ENCODE measurements at places on chromosomes 5 and 9. TPM values are rescaled to one million over a fixed set of nuclear protein-coding genes. Genes with fewer than 3 reads are reported as not detected.

The SLC36A3 gene
- total RNA-seq, result not detected

The TSSK1B gene
- total RNA-seq, result not detected

The PCDHB9 gene
- 1.7 TPM for total RNA-seq

The ARL14EPL gene
- not detected for total RNA-seq

The KCNV2 gene
- total RNA-seq, result not detected

The OTP gene
- total RNA-seq, result not detected

The MARCHF3 gene
- total RNA-seq, result 5.1 TPM
